ENCODE measurements at places on chromosomes 2 and 18. TPM values are rescaled to one million over a fixed set of nuclear protein-coding genes. Genes with fewer than 3 reads are reported as not detected.

DNA sequence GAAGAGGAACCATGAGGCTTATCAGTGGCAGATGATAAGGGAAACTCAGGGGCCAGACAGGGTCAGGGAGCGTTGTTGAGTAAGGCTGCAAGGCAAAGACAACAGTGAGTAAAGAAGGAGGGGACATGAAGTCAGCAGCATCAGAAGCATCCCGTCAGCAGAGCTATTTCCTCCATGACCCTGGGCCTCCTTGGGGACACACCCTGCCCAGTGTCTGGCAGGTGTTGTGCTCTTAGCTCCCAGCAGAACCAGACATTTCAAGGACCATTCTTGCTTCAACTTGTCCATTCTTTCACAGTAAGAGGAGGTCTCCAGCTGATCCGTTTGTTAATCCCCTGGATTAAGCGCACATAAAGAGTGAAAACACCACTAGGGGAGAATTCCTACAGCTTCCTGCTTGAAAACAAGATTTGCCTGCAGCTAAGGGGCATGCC, 88.7 kb upstream of the MEIS1 start:
- no peak for DNase-seq

DNA sequence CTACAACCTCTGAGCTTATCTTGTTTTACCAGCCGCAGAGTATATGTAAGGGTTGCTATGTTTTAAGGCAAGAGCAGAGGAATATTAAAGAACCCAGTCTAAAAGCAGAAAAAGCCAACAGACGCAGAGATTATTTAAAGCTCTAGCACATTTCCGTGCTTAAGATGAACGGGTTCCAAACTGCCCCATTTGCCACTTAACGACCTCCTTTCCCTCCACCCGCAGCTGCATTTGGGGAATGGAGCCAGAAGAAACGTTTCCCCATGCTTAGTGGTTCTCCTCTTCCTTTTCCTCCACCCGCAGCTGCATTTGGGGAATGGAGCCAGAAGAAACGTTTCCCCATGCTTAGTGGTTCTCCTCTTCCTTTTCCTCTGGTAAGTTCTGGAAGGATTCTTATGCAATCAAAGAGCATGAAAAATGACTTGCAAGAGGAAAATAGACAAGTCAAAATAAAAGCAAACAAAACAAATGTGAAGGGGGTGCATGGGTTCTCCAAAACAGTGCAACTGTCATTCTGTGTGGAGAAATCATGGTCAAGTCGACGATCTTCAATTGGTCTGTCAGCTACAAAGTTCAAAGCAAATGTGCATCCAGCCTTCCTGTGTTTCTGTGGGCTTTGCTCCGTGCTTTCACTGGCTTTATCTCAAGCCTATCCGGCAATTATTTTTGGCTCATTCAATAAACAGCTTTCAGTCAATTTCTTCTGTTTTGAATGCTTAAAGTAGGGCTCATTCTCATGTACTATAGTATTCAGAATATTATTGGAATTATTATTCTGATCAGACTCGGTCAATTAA, 57.8 kb downstream of the DIPK1C start:
- no peak for DNase-seq

DNA sequence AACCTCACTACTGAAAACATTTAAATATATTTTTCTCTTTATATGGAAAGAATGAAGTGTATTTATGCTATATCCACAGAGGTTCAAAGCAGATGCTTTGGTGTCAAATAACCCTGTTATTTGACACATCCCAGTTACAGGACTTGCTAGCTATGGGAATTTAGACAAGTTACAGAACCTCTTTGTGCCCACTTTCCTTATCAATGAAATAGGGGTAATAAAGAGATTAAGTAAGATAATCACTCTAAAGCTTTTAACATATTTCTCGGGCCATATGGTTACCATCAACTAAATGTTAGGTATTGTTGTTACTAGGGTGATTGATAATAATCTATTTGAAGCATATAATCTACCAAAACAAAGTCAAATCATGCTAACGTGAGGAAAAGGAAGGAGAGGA, 1660.6 kb upstream of the NXPH2 start:
- DNase-seq: no peak

MOGAT1 gene
- 0.16 TPM for polyA plus RNA-seq
